ENCODE measurements at places on chromosomes 4 and X. TPM values are rescaled to one million over a fixed set of nuclear protein-coding genes. Genes with fewer than 3 reads are reported as not detected.

The F11 gene
- total RNA-seq: 24.7 TPM

The ITIH6 gene
- total RNA-seq: not detected

The ZIC3 gene
- total RNA-seq: not detected

The PDZD4 gene
- 8.3 TPM for total RNA-seq

The SORCS2 gene
- total RNA-seq: 7.2 TPM

The RASL11B gene
- total RNA-seq: 2.2 TPM

The SUPT20HL2 gene
- total RNA-seq: not detected

The SRD5A3 gene
- 19.6 TPM for total RNA-seq

The PASD1 gene
- not detected for total RNA-seq

The DGKK gene
- 0.09 TPM for total RNA-seq

The ADH1B gene
- total RNA-seq: 744 TPM

The KANTR gene
- total RNA-seq: 12.6 TPM

The IL3RA gene
- total RNA-seq: 43.0 TPM

The HMX1 gene
- total RNA-seq: not detected

The PCDH18 gene
- 6.9 TPM for total RNA-seq

The SLC6A14 gene
- total RNA-seq: 50.2 TPM

The P2RY4 gene
- total RNA-seq: 0.23 TPM

The CCDC110 gene
- total RNA-seq: 0.75 TPM

The TMEM156 gene
- 1.2 TPM for total RNA-seq

The PDCL2 gene
- total RNA-seq: not detected

The CLIC2 gene
- total RNA-seq: 64.0 TPM

All from upper lobe of right lung (tissue), 1 donor.